ENCODE measurements at places on chromosomes 2 and 18. TPM values are rescaled to one million over a fixed set of nuclear protein-coding genes. Genes with fewer than 3 reads are reported as not detected.

DNA sequence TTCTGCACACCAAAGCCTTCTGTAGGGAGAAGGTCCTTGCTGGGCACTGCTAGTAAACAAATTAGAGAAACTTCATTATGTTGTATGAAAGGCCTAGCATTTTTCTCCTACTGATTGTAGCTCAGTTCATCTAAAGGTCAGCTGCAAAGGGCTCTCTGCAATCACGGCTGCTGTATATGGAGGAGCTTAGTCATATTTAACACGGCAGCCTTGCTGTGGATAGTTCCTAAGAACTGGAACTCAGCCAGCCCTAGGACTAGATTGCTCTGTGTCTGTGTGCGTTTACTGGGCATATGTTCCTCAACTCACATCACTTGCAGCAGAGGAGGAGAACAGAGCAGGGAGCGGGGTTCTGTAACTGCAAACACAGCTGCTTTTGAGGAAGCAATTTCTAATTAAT, 1103.9 kb upstream of the KLHL29 start:
- H3K4me1 ChIP-seq: no peaks in the 10 kb centered on the region
- no peak overlapping the region for H3K4me3 ChIP-seq
- DNase-seq: no peak

DNA sequence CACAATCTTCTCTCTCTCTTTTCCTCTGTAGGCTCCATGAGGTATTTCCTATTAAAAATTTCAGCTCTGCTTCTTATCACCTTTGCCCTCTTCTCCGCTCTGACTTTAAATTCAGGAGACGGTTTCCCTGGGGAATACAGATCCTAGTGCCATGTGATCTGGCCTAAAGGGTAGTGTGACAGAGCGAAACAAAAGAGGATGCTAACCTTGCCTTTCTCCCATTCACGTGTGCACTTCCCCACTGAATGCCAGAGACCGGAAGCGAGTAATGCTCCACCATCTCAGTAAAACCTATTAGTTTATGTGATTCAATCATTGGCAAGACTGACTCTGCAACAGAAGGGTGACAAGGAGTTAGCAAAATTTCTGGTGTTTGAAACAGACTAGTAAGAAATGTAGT, 358.3 kb downstream of the ZNF521 start:
- no peaks in the 10 kb centered on the region for H3K4me1 ChIP-seq
- H3K36me3 ChIP-seq: no peaks in the 10 kb centered on the region
- no peak overlapping the region for H3K27ac ChIP-seq
- no peak overlapping the region for H3K4me3 ChIP-seq
- H3K27me3 ChIP-seq: no peaks in the 10 kb centered on the region

DNA sequence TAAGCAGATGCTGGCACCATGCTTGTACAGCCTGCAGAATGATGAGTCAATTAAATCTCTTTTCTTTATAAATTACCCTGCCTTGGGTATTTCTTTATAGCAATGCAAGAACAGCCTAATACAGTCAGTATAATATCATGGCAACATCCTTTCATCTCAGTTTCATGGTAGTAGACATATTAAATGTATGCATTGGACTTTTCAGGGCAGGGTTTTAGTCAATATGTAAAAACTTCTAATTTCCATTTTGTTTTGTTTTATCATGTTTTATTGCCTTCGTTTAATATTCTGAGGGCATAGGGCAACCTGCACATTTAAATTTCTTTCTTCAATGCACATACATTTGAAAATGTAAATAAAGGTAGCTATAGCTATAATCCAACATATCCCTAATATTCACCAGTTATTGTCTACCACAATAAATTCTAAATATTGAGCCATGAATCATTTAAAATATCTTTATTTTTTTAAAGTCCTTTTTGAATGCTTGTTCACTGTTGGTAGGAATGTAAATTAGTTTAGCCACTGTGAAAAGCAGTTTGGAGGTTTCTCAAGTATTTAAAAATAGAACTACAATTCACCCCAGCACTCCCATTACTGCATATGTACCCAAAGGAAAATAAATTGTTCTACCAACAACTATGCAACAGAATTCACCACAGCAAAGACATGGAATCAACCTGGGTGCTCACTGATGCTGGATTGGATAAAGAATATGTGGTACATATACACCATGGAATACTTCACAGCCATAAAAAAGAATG, 41.8 kb upstream of the GRB14 start:
- H3K27ac ChIP-seq: no peak overlapping the region
- H3K4me3 ChIP-seq: no peak overlapping the region
- no peaks in the 10 kb centered on the region for H3K4me1 ChIP-seq
- no peak for DNase-seq

The GPR45 gene
- not detected for total RNA-seq

Measured in GM12878 (cell line).